Stomach (tissue), 19 donors: ENCODE measurements at places on chromosomes 6 and 20. TPM values are rescaled to one million over a fixed set of nuclear protein-coding genes. Genes with fewer than 3 reads are reported as not detected.

HAO1 gene
- total RNA-seq: not detected

DNA sequence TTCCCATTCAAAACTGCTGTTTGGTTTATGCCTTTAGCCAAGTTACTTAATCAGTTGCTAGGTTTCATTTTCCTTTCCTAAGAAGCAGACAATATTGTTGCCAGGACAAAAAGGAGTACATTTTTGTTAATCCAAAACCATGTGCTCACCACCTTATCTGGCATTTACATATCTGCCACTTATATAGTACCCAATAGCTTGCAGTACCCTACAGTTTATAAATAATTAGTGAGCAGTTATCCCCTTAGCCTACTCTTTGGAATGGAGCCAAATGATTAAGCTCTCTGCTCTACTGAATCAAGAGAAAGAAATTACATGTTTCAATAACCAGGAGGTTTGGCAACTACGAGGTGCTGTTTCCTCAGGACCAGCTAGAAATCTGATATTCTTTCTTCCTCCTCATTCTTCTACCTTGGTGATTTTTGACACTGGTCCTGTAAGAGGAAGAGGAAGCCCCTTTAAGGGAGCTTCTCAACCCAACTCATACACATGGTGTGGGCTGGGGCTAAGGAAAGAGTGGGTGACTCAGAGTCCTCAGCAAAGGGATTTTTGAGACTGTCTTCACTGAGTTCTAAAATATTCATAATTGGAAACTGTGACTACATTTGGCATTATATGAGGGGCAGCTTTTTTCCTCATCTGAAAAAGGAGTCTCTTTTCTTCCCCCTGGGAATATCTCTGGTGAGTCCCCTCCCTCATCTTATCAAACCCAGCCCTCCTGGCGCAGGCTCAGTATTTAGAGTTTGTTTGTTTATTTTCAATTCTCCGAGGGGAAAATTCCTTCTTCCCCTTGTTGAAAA, 1.5 kb downstream of the ZNFX1 start:
- no peak for DNase-seq
- peaks cover 63% of the 10 kb centered on the region for H3K36me3 ChIP-seq
- H3K4me1 ChIP-seq: peaks cover 31% of the 10 kb centered on the region
- H3K4me3 ChIP-seq: peak overlapping the region; percentile 87
- H3K27ac ChIP-seq: peak overlapping the region; percentile 98
- H3K27me3 ChIP-seq: no peaks in the 10 kb centered on the region

AURKA gene
- 27.7 TPM for total RNA-seq

GRCh38 chr20:8399947-8400346, 267.9 kb downstream of the PLCB1 start:
- H3K27ac ChIP-seq: no peak overlapping the region
- H3K4me1 ChIP-seq: peaks cover 14% of the 10 kb centered on the region
- H3K36me3 ChIP-seq: no peaks in the 10 kb centered on the region
- no peak overlapping the region for H3K4me3 ChIP-seq

ULBP3 gene
- total RNA-seq: 2.0 TPM

DNA sequence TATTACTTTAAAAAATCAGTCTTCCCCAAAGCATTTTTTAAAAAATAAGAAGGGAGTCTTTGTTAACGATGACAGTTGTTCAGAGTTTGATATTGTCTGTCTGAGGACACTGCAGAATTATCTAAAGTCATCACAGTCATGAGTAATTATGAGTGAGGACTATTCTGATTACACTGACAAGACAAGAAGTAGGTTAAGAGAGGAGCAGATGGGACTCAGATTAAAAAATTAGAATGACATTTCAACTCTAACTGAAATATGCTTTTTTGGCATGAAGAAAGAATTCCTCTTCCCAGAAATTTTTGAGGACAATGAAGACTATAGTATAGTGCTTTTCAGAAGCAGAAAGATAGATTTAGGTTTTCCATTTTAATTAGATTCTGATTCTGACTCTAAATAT, 456.5 kb downstream of the EPHA7 start:
- no peak for DNase-seq
- no peak overlapping the region for H3K4me3 ChIP-seq
- no peaks in the 10 kb centered on the region for H3K27me3 ChIP-seq
- no peaks in the 10 kb centered on the region for H3K36me3 ChIP-seq

- no peak overlapping the region for H3K4me3 ChIP-seq
- H3K27me3 ChIP-seq: no peaks in the 10 kb centered on the region
- H3K27ac ChIP-seq: no peak overlapping the region
- DNase-seq: no peak
These were observed 12.0 kb upstream of the HFE start for GRCh38 chr6:26075063-26075717.

DNA sequence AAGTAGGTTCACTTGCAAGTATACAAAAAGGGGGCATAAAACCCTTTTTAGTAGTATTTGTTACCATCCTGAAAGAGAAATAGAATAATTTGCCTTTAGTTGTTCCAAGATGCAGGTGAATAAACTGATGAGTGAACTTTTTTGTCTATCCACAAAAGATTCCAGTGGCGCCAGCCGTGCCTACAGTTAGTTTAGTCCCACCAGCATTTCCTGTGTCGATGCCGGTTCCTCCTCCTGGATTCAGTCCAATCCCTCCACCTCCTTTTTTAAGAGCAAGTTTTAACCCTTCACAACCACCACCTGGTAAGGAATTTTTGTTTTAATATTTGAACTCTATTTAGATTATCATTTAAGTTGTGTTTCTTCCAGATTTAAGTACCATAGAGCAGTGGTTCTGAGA, 90.9 kb downstream of the SCAF8 start:
- no peaks in the 10 kb centered on the region for H3K4me1 ChIP-seq
- no peaks in the 10 kb centered on the region for H3K27me3 ChIP-seq
- no peak overlapping the region for H3K27ac ChIP-seq
- no peak overlapping the region for H3K4me3 ChIP-seq

GRCh38 chr6:163707387-163708355, 293.2 kb downstream of the QKI start:
- H3K36me3 ChIP-seq: no peaks in the 10 kb centered on the region
- no peaks in the 10 kb centered on the region for H3K27me3 ChIP-seq
- no peak for DNase-seq
- peak overlapping the region; percentile 30 for H3K27ac ChIP-seq
- H3K4me1 ChIP-seq: no peaks in the 10 kb centered on the region
- no peak overlapping the region for H3K4me3 ChIP-seq

GRCh38 chr20:6026051-6026450, 27.8 kb downstream of the LRRN4 start:
- no peak for DNase-seq
- H3K27me3 ChIP-seq: no peaks in the 10 kb centered on the region
- no peak overlapping the region for H3K27ac ChIP-seq
- peaks cover 26% of the 10 kb centered on the region for H3K4me1 ChIP-seq
- H3K4me3 ChIP-seq: no peak overlapping the region

MMP24 gene
- total RNA-seq: 6.2 TPM

- no peaks in the 10 kb centered on the region for H3K27me3 ChIP-seq
- peaks cover 17% of the 10 kb centered on the region for H3K4me1 ChIP-seq
- no peak for DNase-seq
- no peak overlapping the region for H3K27ac ChIP-seq
These were observed 153.2 kb upstream of the QKI start for GRCh38 chr6:163261361-163261760.

- no peak overlapping the region for H3K27ac ChIP-seq
- no peak overlapping the region for H3K4me3 ChIP-seq
- H3K27me3 ChIP-seq: no peaks in the 10 kb centered on the region
- no peaks in the 10 kb centered on the region for H3K4me1 ChIP-seq
- DNase-seq: no peak
These were observed 234.2 kb upstream of the ECI2 start for GRCh38 chr6:4369616-4370015.

SLC32A1 gene
- total RNA-seq: not detected

GRCh38 chr20:11261533-11262000, 587.8 kb upstream of the JAG1 start:
- no peak overlapping the region for H3K4me3 ChIP-seq
- H3K4me1 ChIP-seq: peaks cover 2% of the 10 kb centered on the region
- DNase-seq: no peak
- H3K27ac ChIP-seq: no peak overlapping the region
- H3K27me3 ChIP-seq: no peaks in the 10 kb centered on the region
